ENCODE measurements at places on chromosomes 1 and 21. TPM values are rescaled to one million over a fixed set of nuclear protein-coding genes. Genes with fewer than 3 reads are reported as not detected.

Gene FAM110D
- total RNA-seq = not detected

Gene PROK1
- total RNA-seq = not detected

Gene SLAMF6
- not detected for total RNA-seq

Gene CNKSR1
- 11.8 TPM for total RNA-seq

Gene KIF21B
- total RNA-seq = 5.6 TPM

Gene KLHDC8A
- not detected for total RNA-seq

Gene C1orf115
- total RNA-seq = 1.3 TPM

Gene MMEL1
- 0.13 TPM for total RNA-seq

Gene DMRTA2
- total RNA-seq = 4.2 TPM

Gene PPIAL4G
- total RNA-seq = not detected

Gene ACAP3
- total RNA-seq = 34.0 TPM

Gene OR2L2
- not detected for total RNA-seq

Gene ATF3
- 31.7 TPM for total RNA-seq

Gene KRTAP21-2
- total RNA-seq = not detected

Gene TRPM2
- under 0.01 TPM for total RNA-seq

Gene EDARADD
- 2.6 TPM for total RNA-seq

Gene SPATA21
- not detected for total RNA-seq

Gene SOX13
- 8.8 TPM for total RNA-seq

Gene MR1
- total RNA-seq = 23.8 TPM

Gene FCER1G
- 0.26 TPM for total RNA-seq

Gene HSF2BP
- total RNA-seq = 5.8 TPM

Gene G0S2
- 301 TPM for total RNA-seq

Gene ADORA1
- total RNA-seq = not detected

Gene DSCAM
- total RNA-seq = 0.53 TPM

Gene PIGR
- total RNA-seq = 0.51 TPM

Gene OR11L1
- total RNA-seq = not detected

Gene NPPB
- total RNA-seq = not detected

Gene OR2G6
- total RNA-seq = not detected

Gene PTTG1IP
- total RNA-seq = 124 TPM

Gene LPGAT1
- 27.1 TPM for total RNA-seq

Gene LHX8
- not detected for total RNA-seq

Data from bronchial epithelial cell (primary cell).